IMR-90 (cell line): ENCODE measurements at places on chromosomes 3 and 15. TPM values are rescaled to one million over a fixed set of nuclear protein-coding genes. Genes with fewer than 3 reads are reported as not detected.

GOLGA8G gene
- total RNA-seq = not detected in 2 replicates

APOD gene
- not detected in 2 replicates for total RNA-seq

ARPIN gene
- total RNA-seq = 3.9 and 5.6 TPM in 2 replicates

CYP11A1 gene
- total RNA-seq = 0.18 and 0.28 TPM in 2 replicates

LRRC31 gene
- total RNA-seq = not detected in 2 replicates

SERPINI2 gene
- not detected in 2 replicates for total RNA-seq

TMEM212 gene
- total RNA-seq = not detected in 2 replicates

CTSH gene
- 5.6 and 11.7 TPM in 2 replicates for total RNA-seq

DENND6A gene
- total RNA-seq = 9.0 and 10.3 TPM in 2 replicates

PPP1R14D gene
- total RNA-seq = not detected in 2 replicates
